ENCODE measurements at places on chromosomes 6 and 20.
A peak's percentile ranks its signal among the peaks of the same experiment; 100 is the strongest.

GRCh38 chr6:122653094-122653493, 42.9 kb downstream of the PKIB start:
- DNase-seq: no peak

- DNase-seq: no peak
These were observed 26.8 kb downstream of the HDDC2 start for GRCh38 chr6:125274935-125275334.

DNA sequence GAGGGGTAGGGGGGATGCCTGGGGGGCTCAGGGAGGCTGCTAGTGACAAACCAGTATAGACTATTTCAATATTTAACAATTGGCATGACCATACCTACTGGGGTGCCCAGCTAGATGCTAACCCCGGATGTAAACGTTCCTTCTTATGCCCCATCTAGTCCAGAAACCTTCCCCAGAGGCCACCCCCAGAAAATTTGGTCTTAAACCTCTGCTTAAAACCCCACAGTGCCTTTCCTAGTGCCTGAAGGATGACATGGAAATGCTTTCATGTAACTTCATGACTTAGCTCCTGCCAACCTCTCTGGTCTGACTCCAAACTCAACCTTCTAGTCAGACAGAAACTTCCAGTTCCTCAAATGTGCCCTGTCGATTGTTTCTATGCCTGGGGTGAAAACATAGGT, 52.0 kb downstream of the JPH2 start:
- DNase-seq: no peak

DNA sequence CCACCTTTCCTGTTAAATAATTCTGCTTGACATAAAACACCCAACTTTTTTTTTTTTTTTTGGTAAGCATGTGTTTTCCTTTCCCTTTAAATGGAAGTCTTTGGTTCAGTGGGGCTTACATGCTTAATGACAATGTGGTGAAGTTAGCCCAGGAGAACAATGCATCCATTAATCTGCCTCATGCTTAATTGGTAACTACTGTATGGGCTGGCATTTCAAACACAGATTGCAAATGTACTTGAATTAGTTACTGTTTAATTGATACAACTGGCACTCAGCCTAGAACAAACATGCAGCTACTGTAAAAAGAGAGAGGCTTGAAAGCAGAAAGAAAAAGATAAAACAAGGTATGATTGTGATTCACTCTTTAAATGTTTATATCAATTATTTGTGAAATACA, 483.6 kb upstream of the NOX3 start:
- DNase-seq: no peak

DNA sequence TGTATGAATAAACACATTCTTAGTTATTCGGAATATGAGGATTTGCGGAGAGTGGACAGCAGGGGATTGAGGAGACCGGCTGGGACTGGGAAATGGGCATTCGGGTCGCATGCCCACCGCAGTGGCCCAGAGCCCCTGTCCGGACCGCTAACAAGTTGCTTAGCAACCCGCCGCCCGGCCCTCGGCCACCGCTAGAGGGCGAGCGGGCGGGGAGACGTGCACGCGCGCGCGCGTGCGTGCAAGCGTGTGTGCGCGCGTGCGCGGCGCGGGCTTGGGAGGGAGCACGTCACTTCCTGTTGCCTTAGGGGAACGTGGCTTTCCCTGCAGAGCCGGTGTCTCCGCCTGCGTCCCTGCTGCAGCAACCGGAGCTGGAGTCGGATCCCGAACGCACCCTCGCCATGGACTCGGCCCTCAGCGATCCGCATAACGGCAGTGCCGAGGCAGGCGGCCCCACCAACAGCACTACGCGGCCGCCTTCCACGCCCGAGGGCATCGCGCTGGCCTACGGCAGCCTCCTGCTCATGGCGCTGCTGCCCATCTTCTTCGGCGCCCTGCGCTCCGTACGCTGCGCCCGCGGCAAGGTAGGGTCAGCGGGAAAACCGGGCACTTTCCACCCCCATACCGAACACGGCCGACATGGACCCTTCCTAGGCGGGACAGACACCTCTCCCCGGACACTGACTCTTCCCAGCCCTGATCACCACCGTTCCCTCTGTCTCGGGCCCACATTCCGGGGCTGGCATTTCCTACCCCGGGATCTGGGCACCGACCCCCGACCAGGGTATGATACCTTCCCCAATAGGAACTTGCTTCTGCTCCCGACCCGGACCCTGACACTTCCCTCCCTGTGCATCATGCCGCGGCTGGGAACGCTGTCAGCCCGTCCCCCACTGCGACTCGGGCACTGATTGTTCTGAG, at the start of gene HM13:
TSS of gene HM13 (plus strand) at position 289 of the 918 bp plus-strand sequence. CDS start at position 399, 110 bp downstream.
- DNase-seq: peak; percentile 88

DNA sequence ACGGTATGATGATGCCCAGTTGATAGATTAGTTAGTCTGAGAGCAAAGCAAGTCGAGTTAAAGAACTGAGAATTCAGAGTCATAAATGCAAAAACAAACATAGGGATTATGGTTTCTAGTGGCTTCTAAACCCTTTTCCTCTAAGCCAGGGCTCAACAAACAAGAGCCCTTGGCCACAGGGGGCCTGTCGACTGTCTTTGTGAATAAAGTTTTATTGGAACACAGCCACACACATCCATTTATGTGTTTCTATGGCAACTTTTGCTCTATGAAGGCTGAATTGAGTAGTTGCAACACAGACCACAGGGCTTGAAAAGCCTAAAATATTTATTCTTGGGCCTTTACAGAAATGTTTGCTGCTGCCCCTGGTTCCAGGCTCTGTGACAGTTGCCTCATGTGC, 76.2 kb downstream of the SLC24A3 start:
- no peak for DNase-seq

DNA sequence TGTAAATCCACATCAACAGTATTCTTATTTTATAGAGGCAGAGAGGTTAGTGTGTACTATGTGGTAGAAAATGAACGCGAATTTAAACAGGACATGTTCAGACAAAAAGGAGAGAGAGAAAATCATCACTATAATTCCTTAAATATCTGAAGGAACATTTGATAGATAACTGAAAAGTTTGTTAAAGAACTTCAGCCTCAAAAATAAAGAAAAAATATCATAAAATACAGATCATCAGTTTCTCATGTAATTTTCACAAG, 169.2 kb downstream of the PTPRK start:
- no peak for DNase-seq

DNA sequence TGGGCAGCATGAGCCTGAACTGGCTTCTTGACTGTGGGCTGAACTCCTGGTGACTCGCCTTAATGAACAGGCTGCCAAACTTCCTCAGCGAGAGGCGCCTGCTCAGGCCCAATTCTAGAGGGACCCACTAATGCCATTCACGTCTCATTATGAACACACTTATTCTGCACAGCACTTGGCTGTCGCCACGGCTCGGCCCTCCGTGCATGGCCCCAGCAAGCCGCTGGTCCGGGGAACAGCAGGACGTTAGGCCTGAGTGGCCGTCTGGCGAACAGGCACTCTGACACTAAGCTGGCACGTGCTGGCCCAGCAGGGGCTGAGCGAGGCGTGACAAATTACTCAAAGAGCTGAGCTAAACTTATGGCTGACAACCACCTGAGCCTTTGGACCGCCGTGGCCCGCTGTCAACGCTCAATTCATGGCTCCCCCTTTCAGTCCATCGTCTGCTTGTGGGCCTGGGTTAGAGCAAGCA, 45.9 kb downstream of the INSM1 start:
- no peak for DNase-seq

GRCh38 chr20:42118001-42118400, 499.8 kb upstream of the CHD6 start:
- no peak for DNase-seq

GRCh38 chr6:12103158-12103557, 91.0 kb downstream of the HIVEP1 start:
- DNase-seq: peak; percentile 11

DNA sequence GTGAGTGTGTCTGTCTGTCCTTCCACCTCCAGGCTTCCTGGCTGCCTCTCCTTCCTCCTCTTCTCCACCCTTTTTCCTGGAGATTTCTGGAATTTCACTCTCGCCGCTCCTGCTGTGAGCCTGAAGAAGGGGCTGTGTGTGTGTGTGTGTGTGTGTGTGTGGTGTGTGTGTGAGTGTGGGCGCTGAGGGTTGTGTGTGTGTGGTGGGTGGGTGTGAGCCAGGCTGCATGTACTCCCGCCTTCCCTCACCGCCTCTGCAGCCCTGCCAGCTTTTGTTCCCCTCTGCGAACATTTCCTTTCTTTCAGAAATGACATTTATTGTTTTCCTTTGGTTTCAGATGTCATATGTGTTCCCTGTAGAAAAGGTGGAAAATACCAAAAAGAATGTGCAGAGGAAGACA, 76.0 kb downstream of the SRC start:
- DNase-seq: no peak

DNA sequence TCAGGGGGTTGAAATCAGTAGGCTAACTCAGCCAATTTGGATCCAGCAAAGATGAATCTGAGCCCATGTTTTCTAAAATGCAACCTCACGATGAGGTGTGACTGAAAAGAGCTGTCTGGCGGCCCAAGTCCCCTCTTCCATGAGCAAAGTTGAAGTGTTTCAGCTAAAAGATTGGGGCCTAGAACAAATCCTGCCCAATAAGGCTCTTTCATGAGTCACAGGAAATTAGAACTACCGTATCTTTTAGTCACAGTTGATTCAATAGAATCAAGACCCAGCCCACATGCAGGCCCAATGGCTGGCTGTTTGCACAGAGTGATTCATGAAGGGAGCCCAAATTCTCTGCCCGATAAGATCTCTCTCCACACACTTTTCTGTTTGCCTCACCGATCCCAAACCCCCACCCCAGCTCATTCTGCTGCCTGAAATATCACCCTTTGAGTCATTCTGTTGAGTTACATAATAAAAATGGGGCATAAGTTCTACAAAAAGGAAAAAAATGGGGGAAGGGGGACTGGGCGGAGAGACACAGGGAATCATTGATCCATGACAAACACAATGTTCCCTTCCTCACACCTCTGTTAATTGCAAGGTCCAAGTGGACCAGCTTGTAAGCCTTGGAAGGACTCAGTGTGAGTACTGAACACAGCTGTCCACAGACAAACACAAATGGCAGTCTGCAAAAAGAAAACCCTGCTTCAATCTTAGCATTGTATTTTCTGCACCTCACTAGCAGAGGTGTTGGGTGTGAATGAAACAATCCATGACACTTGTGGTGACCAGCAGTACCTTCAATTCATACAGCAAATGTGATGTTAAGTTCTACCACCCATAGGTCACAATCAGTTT, 13.8 kb downstream of the FOXQ1 start:
- no peak for DNase-seq

GRCh38 chr6:134517868-134518267, 200.0 kb upstream of the SGK1 start:
- no peak for DNase-seq

GRCh38 chr6:454148-454991, 62.8 kb downstream of the IRF4 start:
- DNase-seq: no peak

DNA sequence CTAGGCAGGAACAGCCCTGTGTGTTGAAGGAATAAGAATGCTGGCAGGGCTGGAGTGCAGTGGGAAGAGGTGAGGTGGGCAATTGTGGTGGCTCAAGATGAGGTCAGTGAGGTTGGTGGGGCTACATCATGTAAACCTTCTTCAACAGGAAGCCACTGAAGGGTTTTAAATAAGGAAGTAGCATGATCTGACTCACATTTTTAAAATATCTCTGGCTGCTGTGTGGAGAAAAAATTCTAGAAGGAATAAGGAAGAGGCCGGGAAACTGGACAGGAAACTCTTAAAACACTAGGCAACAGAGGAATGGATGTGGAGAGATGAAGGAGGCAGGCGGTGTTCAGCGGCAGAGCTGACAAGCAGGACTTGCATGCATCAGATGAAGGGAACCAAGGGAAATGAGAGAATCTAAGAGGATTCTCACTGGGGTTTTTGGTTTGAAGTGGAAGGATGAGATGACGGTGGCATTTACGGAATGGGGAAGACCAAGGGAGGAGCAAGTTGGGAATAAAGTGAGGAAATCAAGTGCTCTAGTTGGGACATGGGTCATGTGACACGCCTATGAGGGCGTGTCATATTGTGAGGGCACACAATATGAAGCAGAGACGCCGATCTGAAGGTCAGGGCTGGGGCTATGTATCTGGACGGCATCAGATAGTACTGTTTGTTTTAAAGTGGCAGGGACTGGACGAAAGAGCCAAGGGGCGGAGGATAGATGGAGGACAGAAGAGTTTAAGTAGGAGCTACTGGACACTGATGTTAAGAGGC, 18.2 kb downstream of the TMEM242 start:
- peak; percentile 78 for DNase-seq

- no peak for DNase-seq
These were observed 31.2 kb upstream of the NFATC2 start for GRCh38 chr20:51573576-51574243.

GRCh38 chr6:132365281-132365907, 35.9 kb downstream of the MOXD1 start:
- DNase-seq: no peak

DNA sequence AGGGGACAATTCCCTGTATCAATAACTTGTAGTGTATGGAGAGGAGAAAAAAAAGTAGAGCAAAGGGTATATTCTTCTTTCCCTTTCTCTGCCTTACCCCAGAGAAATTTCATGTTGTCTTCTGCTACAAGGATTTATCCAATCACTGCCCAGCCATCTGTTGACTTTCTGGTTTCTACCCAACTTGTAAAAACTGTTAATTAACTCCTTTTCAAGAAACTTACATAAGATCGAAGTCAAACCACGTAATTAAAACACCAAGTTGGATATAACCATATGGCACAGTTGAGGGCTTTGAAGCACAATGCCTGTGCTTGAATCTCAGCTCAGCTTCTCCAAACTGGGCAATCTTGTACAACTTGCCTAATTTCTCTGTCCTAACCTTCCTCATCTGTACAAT, 99.5 kb downstream of the MAN1A1 start:
- no peak for DNase-seq

DNA sequence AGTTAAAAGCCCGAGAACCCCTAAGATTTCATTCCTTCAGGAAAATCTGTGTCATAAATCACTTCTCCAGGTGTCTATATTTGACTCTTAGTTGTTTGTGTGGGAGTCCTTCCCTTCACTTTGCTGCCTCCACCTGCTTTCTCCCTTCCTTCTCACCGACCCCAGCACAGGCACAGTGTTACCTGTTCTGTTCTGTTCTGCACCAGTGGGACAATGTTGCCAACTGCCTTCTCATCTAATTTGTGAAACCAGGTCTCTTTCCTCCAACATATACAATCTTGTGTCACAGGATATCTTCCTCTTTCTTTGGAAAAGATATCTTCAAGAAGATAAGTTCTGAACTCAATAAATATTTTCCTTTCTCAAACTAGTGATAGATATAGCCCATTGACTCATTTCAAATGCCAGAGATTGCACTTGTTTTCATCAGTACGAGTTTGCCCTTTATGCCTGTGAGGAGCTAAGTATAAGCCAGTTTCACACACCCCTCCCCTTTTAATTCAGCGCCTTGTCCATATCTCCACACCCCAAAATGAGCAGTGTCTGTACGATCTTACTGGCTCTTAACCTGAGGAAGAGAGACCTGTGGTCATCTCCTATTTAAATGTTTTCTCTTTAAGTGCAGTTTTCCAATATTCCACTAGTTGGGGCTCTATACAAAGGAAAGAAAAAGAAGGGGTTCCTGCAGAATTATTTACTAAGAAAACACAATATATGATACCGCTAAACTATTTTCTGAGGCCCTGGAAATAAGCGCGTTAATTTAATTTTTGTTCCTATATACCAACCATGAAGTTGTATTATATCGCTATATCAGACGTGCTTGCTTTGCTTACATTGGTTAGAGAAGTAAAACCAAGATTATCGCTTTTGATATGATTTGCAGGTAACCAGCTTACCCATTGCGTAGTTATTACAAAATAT, 81.6 kb upstream of the PREP start:
- no peak for DNase-seq

- no peak for DNase-seq
These were observed 100.0 kb upstream of the CITED2 start for GRCh38 chr6:139474145-139475108.

- DNase-seq: no peak
These were observed 378.0 kb downstream of the CD109 start for GRCh38 chr6:74073999-74074398.
